NCI-H446 treated with DMSO at 0.1 percent for 48 hours (cell line): ENCODE measurements at places on chromosomes 6 and 20.

DNA sequence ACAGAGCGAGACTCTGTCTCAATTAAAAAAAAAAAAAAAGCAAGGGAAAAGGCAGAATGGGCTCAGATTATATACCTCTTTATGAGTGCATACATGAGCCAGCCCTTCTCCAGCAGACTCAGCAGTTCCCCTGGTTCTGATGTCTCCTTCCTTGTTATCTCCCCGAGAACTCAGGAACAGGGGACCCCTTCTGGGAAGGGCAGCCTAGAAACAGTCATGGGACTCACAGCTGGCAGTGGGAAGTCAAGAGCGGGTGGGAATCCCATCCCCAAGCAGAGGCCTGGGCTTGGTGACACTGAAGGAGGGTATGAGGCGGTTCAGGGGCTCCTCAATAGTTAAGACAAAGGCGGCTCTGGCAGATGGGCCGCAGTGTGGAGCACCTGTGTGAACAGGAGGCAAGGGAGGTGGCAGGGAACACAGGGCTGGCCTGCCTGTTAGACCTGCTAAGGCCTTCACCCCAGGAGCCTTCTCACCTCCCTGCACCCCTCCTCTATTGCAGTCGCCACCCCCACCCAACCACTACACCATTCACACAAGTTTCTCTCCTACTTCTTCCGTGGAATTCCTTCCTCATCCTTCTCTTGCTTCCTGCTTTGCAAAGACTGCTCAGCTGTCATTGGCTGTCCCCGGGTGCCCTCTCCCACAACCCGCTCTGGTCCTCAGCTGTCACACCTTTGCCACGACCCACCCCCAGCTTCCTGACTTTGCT is 29.7 kb upstream of the MDFI start:
- DNase-seq = no peak

DNA sequence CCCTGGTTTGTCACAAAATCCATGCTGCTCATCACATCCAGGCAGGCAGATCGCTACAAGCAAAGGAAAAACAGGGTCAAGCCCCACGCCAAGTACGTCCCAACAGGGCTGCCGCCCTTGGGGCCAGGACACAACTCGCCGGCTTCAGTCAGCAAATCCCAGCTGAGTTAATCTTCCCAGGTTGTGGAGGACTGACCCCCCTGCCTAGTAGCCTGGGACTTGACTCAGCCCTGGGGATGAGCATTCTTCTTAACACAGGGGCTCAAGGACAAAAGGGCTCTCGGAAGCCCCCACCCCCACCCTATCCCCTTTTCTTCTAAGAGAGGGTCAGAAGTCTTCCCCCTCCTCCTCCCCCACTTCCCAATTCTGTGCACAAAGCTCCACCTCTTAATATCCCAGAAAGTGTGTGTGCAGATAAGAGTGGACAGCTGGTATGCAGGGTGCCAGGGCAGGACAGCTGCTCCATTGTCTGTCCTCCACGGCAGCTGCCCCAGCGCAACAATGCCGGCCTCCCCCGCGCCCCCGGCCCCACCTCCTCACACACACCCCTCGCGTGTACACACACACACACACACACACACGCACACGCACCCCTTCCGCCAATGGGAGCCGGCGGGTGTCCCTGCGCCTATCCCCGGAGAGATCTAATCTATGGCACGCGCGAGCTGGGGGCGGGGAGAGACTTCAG is 4.5 kb downstream of the DLL1 start:
- DNase-seq = no peak

GRCh38 chr6:28657769-28658465 is 132.2 kb downstream of the GPX5 start:
- peak; percentile 15 for DNase-seq

DNA sequence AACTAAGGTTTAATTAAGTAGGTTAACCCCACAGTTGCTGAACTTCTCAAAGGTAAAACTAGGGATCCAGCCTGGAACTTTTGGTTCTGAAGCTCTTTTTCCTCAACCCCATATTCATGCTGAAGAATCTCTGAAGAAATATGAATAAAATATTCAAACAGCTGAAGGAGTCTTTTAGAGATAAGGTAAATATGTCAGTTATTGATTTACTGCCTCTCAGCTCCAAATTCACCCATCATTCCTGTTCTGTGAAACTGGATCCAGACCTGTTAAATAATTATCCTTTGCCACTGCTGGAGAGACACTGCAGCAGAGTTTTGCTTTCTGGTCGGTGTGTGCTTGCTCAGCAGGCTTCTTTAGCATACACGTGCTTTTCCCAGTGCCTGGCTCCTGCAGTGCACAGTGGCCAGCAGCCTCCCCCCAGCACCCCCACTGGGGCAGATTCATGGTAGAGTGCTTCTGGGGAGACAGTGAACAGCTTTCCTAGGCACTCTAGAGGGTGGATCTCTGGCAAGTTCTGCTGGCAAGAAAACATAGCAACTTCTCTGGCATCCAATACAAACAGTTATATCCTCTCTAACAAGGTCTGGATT is 62.0 kb upstream of the BCLAF1 start:
- peak; percentile 6 for DNase-seq

GRCh38 chr6:160013987-160014868 is 45.3 kb downstream of the IGF2R start:
- no peak for DNase-seq
